Ureter (tissue), 1 donor: ENCODE measurements at places on chromosomes 12 and 14. TPM values are rescaled to one million over a fixed set of nuclear protein-coding genes. Genes with fewer than 3 reads are reported as not detected.

Gene UNC79
- total RNA-seq: not detected

Gene CRIP2
- total RNA-seq: 186 TPM

Gene PRR4
- total RNA-seq: 7.3 TPM

Gene ZBTB1
- 51.1 TPM for total RNA-seq

Gene ATL1
- total RNA-seq: 8.8 TPM

Gene ARL6IP4
- total RNA-seq: 130 TPM

Gene CPM
- 35.4 TPM for total RNA-seq

Gene OTUB2
- total RNA-seq: 1.6 TPM

Gene VRTN
- not detected for total RNA-seq

Gene OR6C1
- total RNA-seq: not detected

Gene TAS2R10
- total RNA-seq: 0.62 TPM

Gene TAS2R43
- 3.0 TPM for total RNA-seq

GRCh38 chr12:6322969-6323339, 12.5 kb downstream of the PLEKHG6 start:
- no peak for DNase-seq

GRCh38 chr12:26425587-26426260, 230.4 kb downstream of the SSPN start:
- DNase-seq: no peak

- DNase-seq: no peak
These were observed 37.7 kb downstream of the RIN3 start for GRCh38 chr14:92551044-92551841.

- no peak for DNase-seq
These were observed 413.6 kb downstream of the BTG1 start for GRCh38 chr12:91732086-91732485.

- no peak for DNase-seq
These were observed 73.2 kb downstream of the MYRFL start for GRCh38 chr12:69898236-69898635.

- peak; percentile 88 for DNase-seq
These were observed 1346.4 kb downstream of the TMEM121 start for GRCh38 chr14:106872611-106873446.

GRCh38 chr12:128794661-128795529, 28.9 kb downstream of the SLC15A4 start:
- no peak for DNase-seq

GRCh38 chr14:102723650-102724049, 53.6 kb upstream of the TRAF3 start:
- DNase-seq: no peak

DNA sequence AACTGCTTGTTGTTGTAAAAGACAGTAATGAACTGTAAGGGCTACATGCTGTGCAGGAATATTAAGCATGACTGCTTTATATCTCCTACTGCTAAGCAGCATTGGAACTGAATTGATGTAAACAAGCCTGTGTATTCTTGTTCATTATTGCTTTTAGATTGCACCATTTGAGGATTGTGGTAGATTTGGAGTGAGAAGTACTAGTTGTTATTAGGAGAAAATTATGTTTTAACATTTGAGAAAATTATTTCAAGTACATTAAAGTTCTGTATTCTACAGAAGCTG, 212.7 kb downstream of the ERC1 start:
- DNase-seq: no peak

- peak; percentile 34 for DNase-seq
These were observed 176.1 kb downstream of the ADGRD1 start for GRCh38 chr12:131129839-131130238.

GRCh38 chr14:41604721-41605531, 1.8 kb upstream of the LRFN5 start:
- DNase-seq: peak; percentile 52

- no peak for DNase-seq
These were observed 21.0 kb downstream of the FGD4 start for GRCh38 chr12:32420356-32420755.

- DNase-seq: no peak
These were observed 3.4 kb downstream of the KANSL2 start for GRCh38 chr12:48678551-48679185.

DNA sequence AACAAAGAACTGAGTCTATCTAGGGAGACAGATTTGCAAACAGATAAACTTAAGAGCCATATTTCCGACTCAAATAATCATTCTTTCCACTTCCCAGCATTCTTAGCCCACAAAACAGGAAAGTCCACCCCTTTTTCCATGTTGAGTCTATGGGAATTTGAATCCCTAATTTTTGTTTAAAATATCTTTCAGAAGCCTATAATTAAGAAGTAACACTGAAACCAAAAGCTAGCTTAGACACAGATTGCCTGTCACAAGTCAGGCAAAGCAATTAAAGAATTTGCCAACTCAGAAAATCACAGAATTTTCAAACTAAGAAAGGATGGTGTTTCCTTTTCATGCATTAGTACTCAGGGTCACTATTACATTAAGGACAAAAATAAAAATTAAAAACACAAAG, 17.0 kb downstream of the ATP2B1 start:
- no peak for DNase-seq

GRCh38 chr12:62190689-62191490, 69.3 kb upstream of the USP15 start:
- no peak for DNase-seq

- no peak for DNase-seq
These were observed 32.6 kb downstream of the USP15 start for GRCh38 chr12:62292761-62293344.

GRCh38 chr12:16526693-16527092, 79.3 kb downstream of the LMO3 start:
- no peak for DNase-seq

GRCh38 chr14:68015356-68016254, 196.0 kb downstream of the RAD51B start:
- no peak for DNase-seq

DNA sequence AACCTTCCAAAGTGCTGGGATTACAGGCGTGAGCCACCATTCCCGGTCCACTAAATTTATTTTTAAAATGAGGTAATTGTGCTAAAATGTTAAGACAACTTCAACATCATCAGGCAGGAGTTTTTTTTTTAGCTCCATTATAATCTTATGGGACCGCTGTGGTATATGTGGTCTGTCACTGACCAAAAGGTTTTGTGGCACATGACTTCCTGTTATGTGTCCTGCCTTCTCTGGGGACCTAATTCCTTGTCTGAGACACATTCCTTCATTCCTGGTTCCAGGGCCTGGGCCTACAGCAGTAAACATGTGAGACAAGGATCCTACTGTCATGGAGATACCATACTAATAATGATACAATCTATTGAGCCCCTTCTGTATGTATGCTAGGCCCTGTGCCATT, 4.9 kb downstream of the TEX52 start:
- DNase-seq: no peak

DNA sequence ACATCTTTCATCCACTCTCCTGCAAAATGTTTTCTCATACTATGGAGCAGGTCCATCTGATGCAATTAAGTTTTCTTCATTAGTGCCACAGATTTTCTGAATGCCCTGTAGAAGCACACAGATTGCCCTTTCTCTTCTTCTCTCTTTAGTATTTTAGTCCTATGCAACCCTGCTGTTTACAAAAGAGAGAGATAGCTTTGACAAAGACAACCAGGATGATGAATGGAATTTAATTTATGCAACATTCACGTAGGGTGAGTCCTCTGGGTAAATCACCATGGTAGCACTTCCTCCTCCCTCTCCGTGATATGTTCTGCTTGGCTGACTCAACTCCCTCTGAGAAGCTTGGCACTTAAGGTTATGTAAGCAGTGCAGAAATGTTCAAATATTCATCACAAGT, 400.9 kb upstream of the PDE3A start:
- DNase-seq: no peak

DNA sequence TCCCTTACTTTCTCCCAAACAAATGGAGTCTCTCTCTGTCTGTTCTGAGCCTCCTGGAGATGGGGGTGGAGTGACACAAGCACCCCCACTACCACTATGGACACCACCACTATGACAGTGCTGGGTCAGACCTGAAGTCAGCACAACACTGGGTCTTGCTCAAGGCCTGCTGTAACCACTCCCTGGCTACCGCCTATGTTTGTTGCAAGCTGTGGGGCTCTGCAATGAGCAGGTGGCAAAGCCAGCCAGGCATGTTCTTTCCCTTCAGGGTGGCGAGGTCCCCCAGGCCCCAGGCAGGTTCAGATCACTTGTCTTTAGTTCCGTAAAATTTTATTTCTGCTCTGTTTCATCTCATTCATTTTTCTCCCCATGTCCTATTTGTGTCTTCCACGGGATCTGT, 349.8 kb downstream of the TMEM121 start:
- DNase-seq: no peak

GRCh38 chr14:24921903-24922302, 128.0 kb downstream of the STXBP6 start:
- DNase-seq: no peak

DNA sequence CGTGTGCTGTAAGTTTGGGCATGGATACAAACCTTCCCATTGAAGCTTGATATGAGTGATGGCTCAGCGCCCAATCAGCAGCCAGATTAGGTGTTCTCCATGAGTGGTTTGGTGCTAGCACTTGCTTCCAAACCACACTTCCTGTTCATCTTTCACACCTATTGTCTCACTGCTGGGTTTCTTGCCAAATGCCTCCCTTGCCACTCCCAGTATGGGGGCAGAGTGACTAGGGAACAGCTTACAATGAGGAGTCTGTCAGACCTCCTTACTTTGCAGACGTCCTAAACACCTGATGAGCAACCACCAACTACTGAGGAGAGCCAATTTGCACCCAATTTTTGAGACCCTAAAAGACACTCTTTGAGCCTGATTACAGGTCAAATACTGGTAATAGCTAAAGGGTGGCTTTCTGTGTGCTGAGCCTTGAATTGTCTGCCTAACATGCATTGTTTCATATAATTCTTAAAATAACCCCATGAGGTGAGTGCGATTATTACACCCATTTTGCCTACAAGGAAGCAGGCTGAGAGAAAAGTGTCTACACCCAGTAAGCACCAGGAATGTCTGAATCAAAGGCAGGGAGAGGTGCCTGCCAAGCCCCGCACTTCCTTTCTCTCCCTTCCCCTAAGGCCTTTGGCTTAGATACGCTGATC, 48.4 kb upstream of the FOS start:
- peak; percentile 63 for DNase-seq

GRCh38 chr12:104426926-104427546, 29.7 kb upstream of the CHST11 start:
- no peak for DNase-seq

- DNase-seq: no peak
These were observed 321.3 kb downstream of the AEBP2 start for GRCh38 chr12:19760611-19761010.

- no peak for DNase-seq
These were observed 71.4 kb downstream of the ADAMTS20 start for GRCh38 chr12:43480591-43480990.

GRCh38 chr14:20477211-20477876, 8.1 kb downstream of the PNP start:
- no peak for DNase-seq

- DNase-seq: no peak
These were observed 625 bp upstream of the ABHD12B start for GRCh38 chr14:50871228-50871627.

- DNase-seq: no peak
These were observed 71.3 kb upstream of the MANSC4 start for GRCh38 chr12:27851311-27851710.

- DNase-seq: no peak
These were observed 497.7 kb downstream of the FUT8 start for GRCh38 chr14:65910108-65910786.

GRCh38 chr12:60393093-60393492, 797.3 kb downstream of the SLC16A7 start:
- no peak for DNase-seq
